ENCODE measurements at places on chromosomes 5 and 9.

GRCh38 chr9:12884736-12885395 lies 110.0 kb downstream of the LURAP1L start:
- DNase-seq = no peak

DNA sequence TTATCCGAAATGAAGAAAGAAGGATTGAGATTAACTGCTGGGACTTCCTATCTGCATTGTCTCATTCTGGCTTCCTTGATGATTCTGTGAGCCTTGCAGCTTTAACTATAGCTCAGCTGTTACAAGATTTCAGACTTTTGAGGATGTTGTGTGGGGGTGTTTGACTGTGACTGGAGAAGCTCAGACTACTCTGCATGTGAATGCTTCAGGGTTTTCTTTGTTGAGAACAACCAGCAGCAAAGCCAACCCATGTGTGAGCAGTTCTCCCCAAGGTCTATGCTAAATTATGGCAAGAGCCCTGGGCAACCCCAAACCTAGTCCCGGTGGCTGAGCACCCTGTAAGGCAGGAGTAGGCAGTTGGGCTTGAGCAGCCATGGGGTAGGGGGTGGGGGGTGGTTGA lies 8.4 kb upstream of the SCAI start:
- no peak for DNase-seq

GRCh38 chr9:9615086-9615485 lies 997.7 kb downstream of the PTPRD start:
- DNase-seq = no peak

DNA sequence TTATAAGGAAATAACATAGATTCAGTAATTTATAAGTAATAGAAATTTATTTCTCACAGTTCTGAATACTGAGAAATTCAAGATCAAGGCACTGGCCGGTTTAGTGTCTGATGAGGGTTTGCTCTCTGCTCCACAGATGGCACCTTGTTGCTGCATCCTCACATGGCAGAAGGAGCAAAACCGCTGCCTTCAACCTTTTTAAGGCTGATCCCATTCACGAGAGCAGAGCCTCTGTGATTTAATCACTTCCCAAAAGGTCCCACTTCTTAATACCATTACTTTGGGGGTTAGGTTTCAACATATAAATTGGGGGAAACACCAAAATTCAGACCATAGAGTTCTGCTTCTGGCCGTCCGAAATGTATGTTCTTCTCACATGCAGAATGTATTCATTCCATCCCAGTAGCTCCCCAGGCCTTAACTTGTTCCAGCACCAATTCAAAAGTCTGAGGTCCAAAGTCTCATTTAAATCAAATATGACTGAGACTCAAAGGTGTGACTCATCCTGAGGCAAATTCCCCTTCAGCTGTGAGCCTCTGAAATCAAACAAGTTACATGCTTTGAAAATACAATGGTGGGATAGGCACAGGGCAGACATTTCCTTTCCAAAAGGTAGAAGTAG lies 30.6 kb downstream of the BAAT start:
- no peak for DNase-seq

DNA sequence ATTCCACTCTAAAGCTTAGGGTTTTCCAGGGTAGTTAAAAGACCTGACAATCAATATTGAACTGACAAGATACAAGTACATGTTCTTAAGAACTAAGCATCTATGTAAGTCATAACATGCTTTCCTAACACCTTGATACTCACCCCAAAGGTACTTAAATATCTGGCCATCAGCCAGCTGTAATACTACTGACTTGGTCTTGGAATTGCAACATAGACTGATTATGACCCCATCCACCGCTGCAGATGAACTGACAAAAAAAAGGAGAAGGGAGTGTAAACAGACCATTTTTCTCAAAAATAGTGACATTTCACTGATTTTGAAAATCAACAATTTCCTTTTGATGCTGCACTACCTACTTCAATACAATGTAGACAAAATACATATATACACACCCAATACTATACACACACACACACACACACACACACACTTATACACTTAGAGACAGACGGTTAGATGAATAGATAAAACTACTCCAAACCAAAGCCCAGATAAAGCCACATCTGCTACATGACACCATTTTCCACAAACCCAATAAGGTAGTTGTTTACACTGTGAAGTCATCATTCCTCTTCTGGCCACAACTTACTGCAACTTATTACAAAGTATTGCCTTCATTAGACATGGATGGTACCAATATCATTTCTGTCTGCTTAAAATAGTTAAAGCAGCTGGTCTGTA lies 30.4 kb downstream of the ELP1 start:
- no peak for DNase-seq

GRCh38 chr5:64625678-64626077 lies 64.6 kb upstream of the SHISAL2B start:
- DNase-seq = no peak

- DNase-seq = no peak
These were observed 14.9 kb upstream of the C5orf63 start for GRCh38 chr5:127088251-127088650.

DNA sequence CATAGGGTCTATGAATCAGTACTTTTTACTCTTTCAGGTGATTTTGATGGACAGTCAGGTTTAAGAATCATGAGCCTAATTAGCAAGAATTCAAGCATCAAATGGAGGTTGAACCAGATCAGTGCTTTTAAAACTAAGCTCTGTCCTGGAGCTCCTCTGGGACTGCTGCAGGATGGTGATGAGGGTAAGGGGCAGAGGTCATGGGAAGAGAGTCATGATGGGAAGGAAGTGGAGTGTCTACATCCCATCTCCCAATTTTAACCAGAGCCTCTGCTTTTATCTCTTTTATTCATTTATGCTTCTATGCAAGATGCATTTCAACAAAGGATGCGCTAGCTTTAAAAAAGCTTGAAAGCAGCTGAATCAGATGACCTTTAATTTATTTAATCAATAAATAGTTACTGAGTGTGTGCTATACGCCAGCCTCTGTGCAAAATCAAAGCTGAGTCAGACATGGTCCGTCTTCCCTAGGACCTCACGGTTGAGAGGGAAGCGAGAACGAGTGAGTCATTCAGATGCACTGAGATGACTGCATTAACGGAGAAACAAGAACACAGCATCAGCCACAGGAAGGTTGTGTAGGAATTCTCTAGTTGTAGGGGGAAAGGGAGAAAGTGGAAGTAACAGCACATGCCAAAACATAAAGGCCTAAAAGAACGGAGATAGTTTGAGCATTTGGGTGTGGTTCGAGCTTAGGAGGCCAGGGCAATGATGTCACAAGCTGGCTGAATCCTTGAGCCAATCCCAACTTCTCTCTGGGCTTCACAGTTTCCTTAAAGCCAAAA lies 441.6 kb upstream of the BRINP1 start:
- DNase-seq = no peak

DNA sequence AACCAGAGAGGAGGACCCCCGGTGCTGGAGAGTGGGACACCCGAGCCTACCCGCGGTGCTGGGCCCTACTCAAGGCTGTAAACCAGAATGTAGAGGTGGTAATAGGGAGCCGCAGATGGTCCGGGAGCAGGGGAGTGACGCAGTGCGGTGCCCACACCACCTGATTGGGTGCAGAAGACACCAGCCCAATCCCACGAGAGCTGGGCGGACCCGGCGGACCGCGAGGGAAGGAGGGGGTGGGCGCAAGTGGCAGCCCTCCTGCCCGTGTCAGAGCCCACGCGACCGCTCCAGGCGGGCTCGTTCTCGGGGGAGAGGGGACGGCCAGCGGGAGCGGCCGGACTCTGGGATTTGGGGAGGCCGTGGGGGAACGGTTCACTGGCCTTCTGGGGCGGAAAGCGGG lies 71.2 kb downstream of the C9orf50 start:
- DNase-seq = peak; percentile 51

DNA sequence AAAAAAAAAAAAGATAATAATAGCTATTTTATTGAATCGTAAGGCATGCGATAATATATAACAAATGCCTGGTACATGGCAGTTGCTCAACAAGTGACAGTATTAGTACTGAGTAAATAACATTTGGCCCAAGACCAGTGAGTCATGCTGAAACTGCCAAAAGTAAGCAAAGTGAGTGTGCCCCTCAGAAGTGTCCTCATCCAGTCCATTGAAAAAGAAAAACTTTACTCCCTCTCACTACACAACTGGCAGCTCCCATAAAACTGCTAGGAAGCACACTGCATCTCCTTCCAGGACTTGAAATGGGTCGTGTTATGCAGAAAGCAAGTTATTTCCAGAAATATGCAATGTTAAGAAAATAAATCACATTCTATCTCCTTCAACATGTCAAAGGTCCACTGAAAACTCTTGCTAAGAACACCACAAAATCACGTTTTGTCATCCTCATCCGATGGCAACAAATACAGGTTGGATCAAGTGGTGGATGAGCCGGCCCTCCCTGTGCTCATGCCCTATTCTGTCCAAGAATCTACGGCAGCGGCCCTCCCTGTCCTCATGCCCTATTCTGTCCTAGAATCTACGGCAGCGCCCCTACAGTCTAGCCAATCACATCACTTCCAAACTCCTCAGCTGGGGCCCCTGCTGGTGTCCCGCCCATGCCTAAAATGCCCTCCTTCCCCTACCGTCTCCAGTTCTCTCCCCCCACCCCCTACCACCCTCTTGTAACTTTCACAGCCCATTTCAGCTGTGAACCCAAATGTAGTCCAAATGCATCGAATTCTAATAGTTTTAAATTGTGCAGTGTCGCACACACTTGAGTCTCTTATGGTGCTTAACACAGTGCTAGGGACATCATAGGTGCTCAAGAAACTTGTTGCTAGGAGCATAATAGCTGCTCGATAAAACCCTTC lies 12.5 kb downstream of the PTCH1 start:
- no peak for DNase-seq

DNA sequence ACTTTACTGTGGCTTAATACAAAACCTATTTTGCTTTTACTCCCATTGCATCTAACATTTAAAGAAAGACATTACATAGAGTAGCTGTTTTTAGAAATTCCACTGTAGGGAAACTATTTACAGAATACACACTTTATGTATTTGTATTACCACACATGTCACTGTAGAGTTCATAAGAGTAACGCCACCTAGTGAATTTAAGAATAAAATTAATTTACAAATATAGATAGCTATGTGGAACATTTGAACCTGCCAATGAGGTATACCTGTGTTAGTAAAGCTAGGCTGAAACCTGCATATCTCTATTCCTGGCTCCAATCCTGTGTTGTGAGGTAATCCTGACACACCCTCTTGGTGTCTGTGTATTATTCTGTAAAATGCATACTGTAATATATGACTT lies 234.4 kb downstream of the MAST4 start:
- no peak for DNase-seq

GRCh38 chr5:113125371-113125770 lies 148.8 kb downstream of the DCP2 start:
- no peak for DNase-seq

- no peak for DNase-seq
These were observed 36.0 kb downstream of the FOXD1 start for GRCh38 chr5:73412597-73412988.

DNA sequence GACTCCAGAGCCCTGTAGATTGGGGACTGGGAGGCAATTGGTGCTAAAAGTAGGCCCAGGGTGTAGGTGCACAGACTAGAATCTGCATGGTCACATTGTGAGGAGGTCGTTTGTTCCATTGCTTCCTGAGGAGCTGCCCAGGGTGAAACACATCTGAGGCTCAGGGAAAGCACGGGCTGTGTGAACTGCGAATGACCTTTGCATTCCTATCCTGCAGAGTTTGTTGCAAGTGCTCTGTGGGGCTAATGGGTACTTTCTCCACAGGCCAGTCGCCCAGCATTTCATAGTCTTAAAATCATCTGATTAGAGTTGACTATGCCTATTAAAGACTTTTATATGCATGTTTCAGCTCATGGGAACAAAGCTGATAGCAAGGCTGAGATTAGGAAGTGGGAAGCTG lies 14.4 kb upstream of the SLC46A2 start:
- DNase-seq = no peak

DNA sequence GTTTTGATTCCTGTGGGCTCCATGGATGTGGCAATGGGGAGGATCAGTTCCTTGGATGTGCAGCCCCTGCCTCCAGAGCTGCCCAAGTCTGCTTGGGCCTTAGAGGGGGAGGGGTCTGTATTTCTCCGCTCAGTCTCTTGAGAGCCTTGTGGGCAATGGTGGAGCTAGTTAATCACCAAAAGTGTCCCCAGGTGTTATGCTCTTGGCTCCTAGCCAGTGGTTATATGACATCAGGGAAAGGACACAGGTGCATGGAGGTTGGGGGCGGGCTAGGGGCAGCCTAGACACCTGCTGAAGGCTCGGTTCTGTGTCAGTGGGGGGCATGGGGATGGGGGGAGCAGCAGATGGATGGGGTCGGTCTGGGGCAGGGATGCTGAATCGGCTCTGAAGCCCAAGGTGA lies 12.4 kb upstream of the ARAP3 start:
- DNase-seq = no peak

- DNase-seq = no peak
These were observed 56.5 kb upstream of the CDKN2B start for GRCh38 chr9:22065431-22066200.

GRCh38 chr5:139743001-139743771 lies 52.4 kb upstream of the PSD2 start:
- no peak for DNase-seq

DNA sequence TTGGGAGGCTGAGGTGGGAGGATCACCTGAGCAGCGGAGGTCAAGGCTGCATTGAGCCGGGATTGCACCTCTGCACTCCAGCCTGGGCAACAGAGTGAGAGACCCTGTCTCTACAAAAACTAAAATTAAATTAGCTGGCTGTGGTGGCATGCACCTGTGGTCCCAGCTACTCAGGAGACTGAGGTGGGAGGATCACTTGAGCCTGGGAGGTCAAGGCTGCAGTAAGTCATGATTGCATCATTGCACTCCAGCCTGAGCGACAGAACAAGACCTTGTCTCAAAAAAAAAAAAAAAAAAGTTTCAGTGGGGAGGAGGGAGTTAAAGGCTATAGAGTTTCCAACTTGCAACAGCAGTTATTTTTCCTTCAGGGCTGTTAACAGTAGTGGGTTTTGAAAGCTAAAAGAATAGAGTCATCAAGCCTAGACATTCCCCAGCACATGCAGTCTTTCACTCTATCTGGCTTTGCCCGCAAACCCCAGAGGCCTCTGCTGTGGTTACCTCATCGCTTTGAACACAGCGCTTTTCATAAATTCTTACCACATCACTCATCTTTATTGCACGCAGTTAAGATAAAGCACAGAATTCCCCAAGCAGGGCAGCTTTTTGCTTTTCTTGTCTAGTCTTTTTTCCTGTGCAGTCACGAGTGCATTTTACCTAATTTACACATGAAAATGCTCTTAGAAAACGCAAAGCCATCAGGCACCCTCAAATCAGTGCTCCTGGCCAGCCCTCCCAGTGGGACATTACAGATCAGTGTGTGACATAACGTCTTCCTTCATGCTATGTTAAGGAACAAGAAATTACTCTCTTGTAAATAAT lies 8.7 kb upstream of the SLC2A8 start:
- no peak for DNase-seq

- DNase-seq = no peak
These were observed 19.4 kb downstream of the ENTREP1 start for GRCh38 chr9:69344459-69344858.

DNA sequence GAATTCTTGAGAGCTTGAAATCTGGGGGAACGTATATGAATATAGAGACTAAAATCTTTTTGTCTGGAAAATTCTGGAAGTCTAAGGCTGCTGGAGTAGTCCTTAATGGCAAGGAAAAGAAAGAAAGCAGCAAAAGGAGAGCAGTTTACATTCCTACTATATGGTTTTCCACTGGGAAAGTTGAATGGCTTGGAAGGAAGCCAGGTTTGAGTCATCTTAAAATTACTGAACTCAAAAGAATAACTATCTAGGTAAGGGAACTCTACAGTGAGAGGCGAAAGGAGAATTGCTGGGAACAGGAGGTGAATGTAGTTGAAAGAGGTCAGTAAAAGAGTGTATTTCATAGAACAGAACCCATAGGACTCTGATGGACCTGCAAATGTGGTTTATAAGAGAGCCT lies 258.1 kb upstream of the EDIL3 start:
- DNase-seq = no peak

All from heart right ventricle (tissue), 16 donors.